ENCODE measurements at places on chromosomes 1 and 21.

DNA sequence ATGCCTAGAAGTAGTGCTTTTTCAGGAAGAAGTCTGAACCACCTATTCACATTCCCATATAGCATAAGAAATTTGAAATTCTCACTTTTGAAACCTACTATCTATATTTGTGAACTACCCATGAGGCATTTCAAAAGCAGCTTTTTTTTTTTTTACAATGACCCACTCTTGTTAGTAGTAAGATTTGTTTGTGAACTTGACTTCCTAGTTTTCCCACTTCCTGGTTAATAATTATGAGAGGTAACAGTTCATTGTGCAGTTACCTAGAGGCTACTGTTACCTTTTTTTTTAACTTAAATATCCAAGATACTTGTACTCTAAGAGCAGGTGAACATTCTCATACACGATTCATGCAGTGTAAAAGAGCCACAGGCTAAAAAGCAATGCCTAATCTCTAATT is 371.7 kb upstream of the ADGRL2 start:
- DNase-seq, result no peak

- DNase-seq, result no peak
These were observed 8.9 kb downstream of the UBASH3A start for GRCh38 chr21:42412636-42412933.

- DNase-seq, result no peak
These were observed 4.9 kb downstream of the SH3BGR start for GRCh38 chr21:39456665-39457064.

DNA sequence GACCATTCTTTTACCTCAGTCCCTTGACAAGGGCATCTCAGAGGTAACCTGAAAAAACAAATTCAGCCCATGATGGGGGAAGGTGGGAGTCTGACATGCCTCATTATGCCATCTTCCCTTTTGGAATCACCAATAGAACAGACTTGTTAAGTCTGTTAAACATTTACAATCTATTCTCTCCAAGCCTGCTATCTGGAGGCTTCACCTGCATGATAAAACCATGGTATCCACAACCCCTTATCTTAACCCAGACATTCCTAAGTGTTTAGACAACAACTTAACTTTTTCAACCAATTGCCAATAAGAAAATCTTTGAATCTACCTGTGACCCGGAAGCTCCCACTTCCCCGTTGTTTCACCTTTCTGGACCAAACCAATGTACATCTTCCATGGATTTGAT is 233.0 kb upstream of the CACYBP start:
- DNase-seq, result no peak

- DNase-seq, result no peak
These were observed 29.0 kb downstream of the THAP3 start for GRCh38 chr1:6653436-6654290.

DNA sequence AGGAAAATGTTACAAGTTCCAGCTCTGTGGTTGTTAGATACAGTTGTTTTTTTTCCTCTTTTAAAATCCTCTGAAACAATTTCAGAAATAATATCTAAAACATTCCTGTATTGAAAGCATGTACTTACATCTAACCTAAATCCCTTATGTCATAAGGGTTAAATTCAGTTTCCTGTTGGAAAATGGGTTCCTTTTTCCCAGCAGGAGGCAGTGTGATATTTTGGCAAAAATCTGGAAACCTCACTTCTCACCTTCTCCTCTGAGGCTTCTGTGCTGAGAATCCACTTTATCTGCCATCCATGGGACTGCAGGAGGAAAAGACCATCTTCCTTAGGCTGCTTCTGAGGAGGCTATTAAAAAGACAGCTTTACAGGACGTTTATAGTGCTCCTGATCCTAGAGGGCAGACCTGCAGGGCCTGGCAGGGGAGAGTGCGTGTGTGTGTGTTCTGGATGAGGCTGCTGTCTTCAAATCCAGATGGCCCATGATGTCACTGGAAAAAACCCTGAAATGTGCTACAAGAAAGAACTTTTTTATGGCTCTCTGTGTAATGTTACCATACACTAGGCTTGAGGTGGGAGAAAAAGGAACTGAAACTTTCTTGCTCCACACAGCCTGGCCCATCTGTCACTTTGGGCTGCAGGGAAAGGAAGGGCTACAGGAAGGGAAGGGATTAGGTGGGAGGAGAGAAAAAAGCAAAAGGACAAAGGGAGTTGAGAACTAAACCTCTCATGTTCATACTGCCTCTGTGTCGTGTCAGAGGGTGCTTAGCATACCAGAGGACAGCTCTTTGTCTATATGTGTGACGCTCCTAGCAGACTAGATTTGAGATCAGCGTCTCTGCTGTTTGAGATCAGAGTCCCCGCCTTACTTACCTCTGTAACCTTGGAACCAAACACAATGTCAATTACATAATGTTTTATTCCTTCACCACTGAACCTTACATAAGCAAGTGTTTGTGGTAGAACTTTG is 379.2 kb upstream of the SPAG17 start:
- no peak for DNase-seq

GRCh38 chr1:67446893-67447292 is 16.7 kb upstream of the SERBP1 start:
- no peak for DNase-seq

DNA sequence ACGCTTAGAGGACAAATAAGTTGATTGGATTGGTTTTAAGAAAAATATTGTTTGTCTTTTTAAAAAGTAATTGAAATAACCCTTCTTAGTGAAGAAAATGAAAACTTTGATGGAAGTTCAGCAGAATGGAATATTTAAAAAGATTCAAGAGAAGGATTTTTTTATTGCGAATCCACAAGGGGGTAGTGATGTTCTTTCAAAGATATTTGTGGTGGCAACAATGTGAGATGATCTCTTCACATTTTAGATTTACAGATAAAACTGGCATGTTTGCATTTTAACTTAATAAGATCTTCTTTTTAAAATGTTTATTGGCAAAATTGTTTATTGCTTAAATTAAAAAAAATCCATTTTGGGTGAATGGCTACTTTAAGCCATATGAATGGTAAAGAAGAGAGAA is 8.9 kb downstream of the CAMTA1 start:
- no peak for DNase-seq

Measured in right renal cortex interstitium (tissue), 3 donors.